D721Med (cell line): ENCODE measurements at places on chromosomes 13 and 19.
A peak's percentile ranks its signal among the peaks of the same experiment; 100 is the strongest.

DNA sequence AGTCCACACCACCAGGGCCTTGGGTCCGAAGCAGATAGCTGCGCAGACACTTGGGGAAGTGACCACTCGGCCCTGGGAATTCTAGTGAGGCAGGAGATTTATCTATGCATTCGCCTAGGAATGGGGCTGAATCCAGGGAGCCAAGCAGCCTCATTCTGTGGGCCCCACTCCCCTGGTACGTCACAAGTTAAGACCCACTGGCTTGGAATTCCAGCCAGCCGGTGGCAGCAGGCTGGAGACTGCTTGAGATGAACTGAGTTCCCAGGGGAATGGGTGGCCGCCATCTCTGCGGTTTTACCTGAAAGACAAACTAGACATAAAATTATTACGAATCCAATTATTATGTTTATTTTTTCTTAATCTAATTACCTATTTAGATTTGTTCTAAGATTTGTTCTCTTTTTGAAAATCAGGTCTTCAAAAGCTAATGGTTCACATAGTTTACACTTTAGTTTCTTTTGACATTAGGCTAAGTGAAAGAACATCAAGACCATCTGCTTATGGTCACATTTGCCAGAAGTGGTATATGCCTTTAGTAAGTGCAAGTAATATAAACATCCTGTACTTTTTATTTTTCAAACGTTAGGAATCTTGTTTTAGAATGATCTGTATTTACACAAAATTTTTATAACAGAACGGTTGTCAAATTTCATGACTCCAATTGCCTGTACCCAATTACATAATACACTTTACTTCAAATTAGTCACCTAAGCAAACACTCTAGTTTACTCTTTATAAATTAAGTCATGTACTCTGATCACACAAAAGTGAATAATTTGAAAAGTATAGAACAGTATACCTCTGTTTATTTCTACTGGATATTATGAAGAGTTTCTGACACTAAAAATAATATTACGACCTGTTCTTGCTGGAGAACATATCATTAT, 74.4 kb downstream of the SLITRK6 start:
- DNase-seq, result no peak

GRCh38 chr13:20717581-20718542, 14.4 kb downstream of the IL17D start:
- no peak for DNase-seq

- DNase-seq, result no peak
These were observed 58.1 kb downstream of the LACC1 start for GRCh38 chr13:43937839-43938238.

- DNase-seq, result no peak
These were observed 47.9 kb upstream of the OLFM4 start for GRCh38 chr13:52980695-52981094.

DNA sequence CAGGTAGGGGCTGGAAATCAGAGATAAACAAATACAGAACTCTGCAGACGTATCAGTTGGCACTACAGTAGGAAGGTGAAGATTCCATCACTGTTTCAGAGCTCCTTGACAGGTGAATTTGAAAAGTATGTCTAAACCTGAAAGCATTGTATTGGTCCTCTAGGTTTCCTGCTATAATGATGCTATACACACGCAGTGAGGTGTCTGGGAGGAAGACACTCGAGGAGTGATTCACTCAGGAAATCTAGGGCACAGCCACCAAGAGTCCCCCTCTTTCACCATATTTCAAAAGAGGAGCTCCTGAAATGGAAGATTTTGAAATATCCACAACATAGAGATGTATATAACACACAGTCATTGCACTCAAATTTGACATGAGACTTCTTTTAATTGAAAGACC, 331.0 kb upstream of the DACH1 start:
- no peak for DNase-seq

GRCh38 chr19:58357481-58358145, 4.3 kb upstream of the A1BG start:
- DNase-seq, result no peak

DNA sequence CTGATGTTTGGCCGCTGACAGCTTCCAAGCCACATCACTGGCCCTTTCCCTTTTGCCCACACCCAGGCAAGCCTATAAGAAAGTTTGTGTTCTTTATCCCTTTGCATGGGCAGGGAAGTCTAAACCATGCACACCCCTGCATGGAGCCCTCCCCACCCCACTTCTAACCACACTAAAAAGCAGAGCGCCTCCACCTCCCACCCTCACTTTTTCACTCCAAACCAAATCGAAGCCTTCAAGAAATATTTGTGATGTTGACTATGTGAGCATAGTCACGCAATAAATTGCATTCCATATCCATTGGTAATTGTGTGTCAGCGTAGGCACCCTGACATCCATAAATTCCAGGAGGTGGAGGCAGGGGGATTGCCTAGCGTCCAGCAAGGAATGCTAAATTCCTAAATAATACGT, 104.4 kb upstream of the LSM14A start:
- no peak for DNase-seq

DNA sequence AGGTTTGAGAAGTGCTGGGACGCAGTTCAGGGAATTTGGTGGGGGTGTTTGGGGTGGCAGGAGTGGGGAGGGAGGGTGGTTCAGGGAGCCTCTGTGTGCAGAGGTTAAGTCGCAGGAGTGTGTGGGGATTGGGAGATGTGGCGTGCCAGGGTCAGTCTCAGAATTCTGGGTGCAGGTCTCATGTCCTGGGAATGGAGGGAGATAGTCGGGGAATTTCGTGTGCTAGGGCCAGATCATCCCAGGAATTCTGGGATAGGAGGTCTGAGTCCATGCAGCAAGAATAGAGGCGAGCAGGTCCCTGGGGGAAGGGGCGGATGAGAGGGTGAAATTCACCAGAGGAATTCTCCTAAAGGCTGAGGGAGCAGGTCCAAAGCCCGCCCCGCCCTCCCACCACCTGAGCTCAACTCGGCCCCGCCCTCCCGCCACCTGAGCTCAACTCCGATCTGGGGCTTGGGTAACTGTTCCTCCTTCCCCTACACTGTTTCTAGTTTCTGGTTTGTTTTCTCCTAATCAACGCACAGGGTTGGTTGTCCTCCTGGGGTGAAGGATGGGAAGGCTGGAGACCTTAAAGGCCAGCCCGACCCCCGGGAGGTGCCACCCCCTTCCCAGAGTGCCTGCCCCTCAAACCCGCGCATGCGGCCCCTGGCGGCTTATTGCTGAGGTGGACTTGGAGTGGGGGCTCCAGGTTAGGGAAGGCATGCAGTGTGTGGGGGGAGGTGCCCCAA, 15.2 kb downstream of the KCNC3 start:
- no peak for DNase-seq

DNA sequence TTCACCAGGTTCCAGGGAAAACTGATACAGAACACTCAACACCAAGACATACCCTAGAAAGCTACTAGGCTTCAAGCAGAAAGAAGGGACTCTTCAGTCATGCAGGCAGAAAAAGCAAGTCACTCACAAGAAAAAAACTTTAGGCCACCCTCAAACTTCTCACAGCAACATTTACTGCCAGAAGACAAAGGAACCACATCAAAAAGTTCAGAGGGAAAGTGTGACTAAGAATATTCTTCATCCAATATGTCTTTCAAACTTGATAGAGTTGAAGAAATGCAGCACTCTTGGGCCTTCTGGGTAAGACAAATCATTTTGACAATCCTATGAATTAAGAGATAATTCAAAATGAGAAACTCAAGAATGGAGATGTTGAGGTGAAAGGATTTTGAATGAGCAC, 7.7 kb downstream of the DZIP1 start:
- no peak for DNase-seq

DNA sequence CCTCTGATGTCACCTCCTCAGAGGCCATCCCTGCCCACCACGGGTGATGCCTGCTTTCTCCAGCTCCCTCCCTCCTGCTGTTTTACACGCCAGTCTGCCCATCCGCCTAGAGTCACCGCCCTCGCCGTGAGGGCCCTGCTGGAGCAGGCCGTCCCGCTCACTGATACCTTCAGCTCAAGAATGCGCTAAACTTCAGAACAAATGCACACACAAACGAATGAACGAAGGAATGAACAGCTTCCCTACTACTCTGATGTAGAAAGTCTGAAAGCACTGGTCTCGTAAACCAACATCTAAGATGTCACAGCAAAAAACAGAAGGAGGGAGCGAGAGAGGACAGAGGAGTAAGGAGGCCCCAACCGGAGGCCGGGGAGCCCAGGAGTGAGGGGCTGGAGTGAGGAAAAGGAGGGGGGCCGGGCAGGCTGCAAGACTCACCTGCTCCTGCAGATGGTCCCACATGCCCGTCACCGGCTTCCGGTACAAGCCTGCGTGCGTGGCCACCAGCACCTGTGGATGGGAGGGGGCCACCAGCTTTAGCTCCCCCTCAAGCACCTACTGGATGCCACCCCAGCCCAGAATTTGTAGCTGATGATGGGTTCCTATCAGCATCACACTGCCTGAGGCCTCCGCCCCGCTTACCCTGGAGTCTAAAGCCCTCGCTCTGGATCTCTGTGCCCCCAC, 4.0 kb downstream of the PNKP start:
- no peak for DNase-seq

- DNase-seq, result no peak
These were observed 48.2 kb upstream of the RNF113B start for GRCh38 chr13:98225036-98225940.

GRCh38 chr19:39403331-39404312, 3.0 kb upstream of the ZFP36 start:
- DNase-seq, result peak; percentile 87

DNA sequence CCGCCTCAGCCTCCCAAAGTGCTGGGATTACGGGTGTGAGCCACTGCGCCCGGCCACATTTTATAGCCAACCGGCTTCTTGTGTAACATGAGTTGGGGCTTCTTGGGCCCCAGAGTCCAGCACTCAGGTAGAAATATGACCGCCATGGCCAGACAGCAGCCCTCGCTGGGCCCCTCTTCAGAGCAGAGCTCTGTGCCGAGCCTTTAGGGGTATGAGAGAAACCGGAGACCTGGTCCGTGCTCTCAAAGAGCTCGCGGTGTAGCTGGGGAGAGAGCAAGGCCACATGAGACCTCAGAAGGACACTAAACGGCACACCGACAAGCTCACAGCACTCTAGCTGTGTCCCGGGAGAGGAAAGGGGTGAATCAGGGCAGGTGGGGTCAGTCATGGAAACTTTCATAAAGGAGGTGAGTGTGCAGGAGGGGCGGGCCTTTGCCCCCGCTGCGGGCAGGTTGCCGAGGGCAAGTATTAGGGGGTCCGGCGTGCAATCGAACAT, 15.8 kb downstream of the ACTN4 start:
- no peak for DNase-seq

GRCh38 chr13:23463661-23464060, 30.2 kb upstream of the SACS start:
- no peak for DNase-seq
